ENCODE measurements at places on chromosomes 6 and 20. TPM values are rescaled to one million over a fixed set of nuclear protein-coding genes. Genes with fewer than 3 reads are reported as not detected.
A peak's percentile ranks its signal among the peaks of the same experiment; 100 is the strongest.

- H3K36me3 ChIP-seq, result no peaks in the 10 kb centered on the region
- no peak for DNase-seq
- no peak overlapping the region for H3K27ac ChIP-seq
- H3K27me3 ChIP-seq, result no peaks in the 10 kb centered on the region
These were observed 5.1 kb upstream of the EPB41L1 start for GRCh38 chr20:36149469-36149868.

- no peaks in the 10 kb centered on the region for H3K27me3 ChIP-seq
- H3K36me3 ChIP-seq, result no peaks in the 10 kb centered on the region
- H3K27ac ChIP-seq, result no peak overlapping the region
- no peaks in the 10 kb centered on the region for H3K4me1 ChIP-seq
- DNase-seq, result no peak
These were observed 33.3 kb downstream of the TNFRSF21 start for GRCh38 chr6:47276377-47276776.

Gene CFB
- 1.5 TPM for total RNA-seq

DNA sequence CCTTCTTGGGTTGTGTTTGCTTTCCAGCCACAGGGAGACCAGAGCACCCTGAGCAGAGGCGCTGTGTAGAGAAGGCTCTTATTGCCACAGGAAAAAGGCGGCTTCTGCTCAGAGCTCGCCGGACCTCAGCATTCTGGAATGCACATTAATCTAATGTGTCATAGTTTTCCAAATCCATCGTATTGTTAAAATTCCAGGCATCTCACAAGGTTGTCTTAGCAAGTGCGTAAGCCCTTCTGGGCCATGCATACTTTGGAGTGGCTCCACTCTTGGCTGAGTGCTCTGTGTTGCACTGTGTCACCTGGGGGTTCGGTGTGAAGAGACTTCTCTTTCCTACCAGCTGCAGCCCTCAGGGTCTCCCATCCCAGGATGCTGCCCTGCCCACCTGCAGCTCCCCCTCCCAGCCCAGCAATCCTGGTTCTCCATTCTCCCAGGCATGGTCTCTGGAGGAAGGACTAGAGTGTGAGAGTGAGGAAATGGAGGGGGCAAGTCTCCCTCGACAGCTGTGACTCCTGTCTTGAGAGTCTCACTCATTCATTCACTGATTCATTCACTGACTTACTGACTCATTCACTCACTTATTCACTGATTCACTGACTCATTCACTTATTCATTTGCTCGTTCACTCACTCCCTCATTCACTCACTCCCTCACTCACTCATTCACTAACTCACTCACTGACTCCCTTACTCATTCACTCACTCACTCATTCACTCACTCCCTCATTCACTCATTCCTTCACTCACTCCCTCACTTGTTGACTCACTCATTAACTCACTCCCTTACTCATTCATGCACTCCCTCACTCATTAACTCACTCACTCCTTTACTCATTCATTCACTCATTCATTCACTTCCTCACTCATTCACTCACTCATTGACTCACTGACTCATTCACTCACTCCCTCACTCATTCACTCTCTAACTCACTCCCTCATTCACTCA, 83.7 kb upstream of the MPC1 start:
- peak overlapping the region; percentile 37 for H3K27ac ChIP-seq
- peak; percentile 55 for DNase-seq
- H3K36me3 ChIP-seq, result peaks cover 31% of the 10 kb centered on the region
- peaks cover 6% of the 10 kb centered on the region for H3K4me1 ChIP-seq
- H3K4me3 ChIP-seq, result no peak overlapping the region

Gene SMAP1
- total RNA-seq, result 24.6 TPM

DNA sequence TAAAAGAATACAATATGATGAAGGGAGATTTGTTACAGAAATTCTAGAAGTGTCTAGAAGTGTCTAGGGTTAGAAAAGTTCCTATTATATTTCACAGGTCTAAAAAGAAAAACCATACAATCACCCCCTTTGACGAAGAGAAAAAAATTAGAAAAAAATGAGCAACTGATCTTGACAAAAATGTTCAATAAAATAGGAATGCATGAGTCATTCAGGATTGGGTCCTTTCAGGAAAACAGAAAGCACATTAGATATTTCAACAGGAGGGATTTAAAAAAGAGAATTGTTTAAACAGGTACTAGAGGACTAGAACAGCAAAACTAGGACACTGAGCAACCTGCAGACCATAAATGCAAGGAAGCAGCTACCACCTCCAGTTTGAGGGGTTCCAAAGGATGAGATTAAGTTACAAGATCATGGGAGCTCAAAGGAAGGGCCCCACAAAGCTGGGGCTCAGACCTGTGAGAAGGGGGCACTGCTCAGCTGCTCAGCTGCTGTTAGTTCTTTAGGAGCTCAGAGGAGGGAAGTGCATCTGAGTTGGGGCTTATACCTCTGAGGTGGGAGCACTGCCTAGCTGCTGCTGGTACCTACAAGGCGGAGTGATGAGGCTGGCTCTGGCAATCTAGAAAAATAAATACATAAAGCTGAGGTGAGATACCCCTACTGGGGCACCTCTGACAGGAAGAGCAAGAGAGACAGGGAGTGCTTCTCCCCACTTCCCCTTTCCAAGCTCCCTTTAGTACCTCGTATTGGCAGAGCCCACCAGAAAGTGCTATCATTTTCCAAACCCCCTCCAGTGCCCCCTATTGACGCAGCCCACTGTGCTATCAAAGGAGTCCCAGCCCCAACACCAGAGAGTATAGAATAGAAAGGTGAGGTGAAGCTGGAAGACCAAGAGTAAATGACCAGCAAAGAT, 27.1 kb upstream of the BEND6 start:
- no peaks in the 10 kb centered on the region for H3K4me1 ChIP-seq
- no peak overlapping the region for H3K4me3 ChIP-seq
- H3K27me3 ChIP-seq, result no peaks in the 10 kb centered on the region

Gene LRRC73
- 0.58 TPM for total RNA-seq

DNA sequence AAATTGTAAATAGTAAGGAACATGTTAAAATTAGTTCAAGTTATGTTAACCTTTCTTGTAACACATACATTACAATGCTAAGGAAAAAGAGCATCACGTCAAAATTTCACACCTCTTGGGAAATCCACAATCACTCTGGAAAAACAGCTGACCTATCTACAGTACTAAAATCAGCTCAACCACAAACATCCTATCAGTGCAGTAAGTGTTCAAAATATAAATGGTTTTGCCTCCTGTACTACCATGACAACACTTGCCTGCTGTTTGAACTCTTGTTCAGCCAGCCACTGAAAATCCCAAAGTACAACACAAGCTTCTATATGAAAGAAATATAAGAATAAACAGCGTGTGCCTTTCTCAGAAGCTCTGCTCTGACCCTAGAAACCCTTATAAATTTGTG, 83.5 kb upstream of the PLN start:
- H3K27ac ChIP-seq, result no peak overlapping the region
- H3K4me3 ChIP-seq, result no peak overlapping the region
- no peaks in the 10 kb centered on the region for H3K27me3 ChIP-seq
- H3K36me3 ChIP-seq, result no peaks in the 10 kb centered on the region
- DNase-seq, result no peak
- peaks cover 14% of the 10 kb centered on the region for H3K4me1 ChIP-seq

DNA sequence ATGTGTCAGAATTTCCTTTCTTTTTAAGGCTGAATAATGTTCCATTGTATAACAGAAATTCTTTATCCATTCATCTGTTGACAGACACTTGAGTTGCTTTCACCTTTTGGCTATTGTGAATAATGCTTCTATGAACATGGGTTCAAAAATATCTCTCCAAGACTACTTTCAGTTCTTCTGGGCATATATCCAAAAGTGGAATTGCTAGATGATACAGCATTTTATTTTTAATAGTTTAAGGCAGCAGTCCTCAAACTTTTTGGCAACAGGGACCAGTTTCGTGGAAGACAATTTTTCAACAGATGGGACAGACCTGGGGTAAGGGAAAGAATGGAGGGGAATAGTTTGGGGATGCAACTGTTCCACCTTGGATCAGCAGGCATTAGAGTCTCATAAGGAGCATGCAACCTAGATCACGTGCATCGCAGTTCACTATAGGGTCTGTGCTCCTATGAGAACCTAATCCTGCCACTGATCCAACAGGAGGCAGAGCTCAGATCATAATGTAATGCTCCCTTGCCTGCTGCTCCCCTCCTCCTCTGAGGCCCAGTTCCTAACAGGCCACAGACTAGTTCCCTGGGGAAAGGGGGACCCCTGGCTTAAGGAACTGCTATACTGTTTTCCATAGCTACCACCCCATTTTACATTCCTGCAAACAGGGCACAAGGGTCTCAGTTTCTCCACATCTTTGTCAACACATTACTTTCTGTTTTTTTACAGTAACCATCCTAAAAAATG, 239.9 kb upstream of the RNF217 start:
- no peak overlapping the region for H3K27ac ChIP-seq
- H3K4me3 ChIP-seq, result no peak overlapping the region
- DNase-seq, result no peak
- no peaks in the 10 kb centered on the region for H3K27me3 ChIP-seq

GRCh38 chr6:129490521-129491255, 219.3 kb downstream of the ARHGAP18 start:
- peak overlapping the region; percentile 41 for H3K4me3 ChIP-seq
- H3K36me3 ChIP-seq, result no peaks in the 10 kb centered on the region
- H3K27ac ChIP-seq, result peak overlapping the region; percentile 99
- no peaks in the 10 kb centered on the region for H3K27me3 ChIP-seq
- DNase-seq, result peak; percentile 95

Gene MANEA
- total RNA-seq, result 17.7 TPM

DNA sequence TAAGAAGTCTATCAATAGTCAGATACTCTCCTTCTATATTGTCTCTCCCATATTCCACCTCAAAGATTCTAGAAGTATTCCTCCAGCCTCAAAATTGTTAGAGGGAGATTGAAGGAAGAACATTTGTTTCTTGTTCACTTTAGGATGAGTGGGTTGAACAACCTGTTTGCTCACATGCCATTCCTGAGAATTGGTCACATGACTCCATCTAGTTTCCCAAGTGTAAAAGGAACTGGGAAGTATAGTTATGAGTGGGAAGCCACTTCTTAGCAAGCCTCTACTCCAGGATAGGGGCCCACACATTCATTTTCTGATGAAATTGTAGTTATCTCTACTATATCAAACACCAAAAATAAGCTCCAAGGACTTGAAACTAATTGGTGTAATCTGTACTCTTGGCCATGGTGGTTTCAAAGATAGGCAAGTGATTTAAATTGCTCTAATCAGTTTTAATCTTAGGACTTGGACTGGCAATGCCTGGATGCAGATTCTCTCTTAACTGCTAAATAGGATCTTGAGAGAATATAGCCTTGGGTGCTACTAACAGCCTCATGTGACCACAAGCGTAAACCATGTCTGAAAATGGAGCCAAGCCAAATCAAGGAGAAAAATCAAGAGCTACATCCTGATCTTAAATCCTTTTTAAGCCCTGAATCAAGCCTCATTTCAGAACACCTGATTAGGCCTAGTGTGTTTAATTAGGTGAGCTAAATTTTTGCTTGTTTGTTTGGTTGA, 758.7 kb upstream of the MAN1A1 start:
- H3K4me3 ChIP-seq, result no peak overlapping the region
- no peak for DNase-seq
- no peaks in the 10 kb centered on the region for H3K36me3 ChIP-seq
- no peaks in the 10 kb centered on the region for H3K4me1 ChIP-seq
- H3K27me3 ChIP-seq, result no peaks in the 10 kb centered on the region

- H3K27ac ChIP-seq, result no peak overlapping the region
- DNase-seq, result no peak
- H3K36me3 ChIP-seq, result no peaks in the 10 kb centered on the region
- no peaks in the 10 kb centered on the region for H3K4me1 ChIP-seq
These were observed 39.4 kb upstream of the MYB start for GRCh38 chr6:135141728-135142127.

DNA sequence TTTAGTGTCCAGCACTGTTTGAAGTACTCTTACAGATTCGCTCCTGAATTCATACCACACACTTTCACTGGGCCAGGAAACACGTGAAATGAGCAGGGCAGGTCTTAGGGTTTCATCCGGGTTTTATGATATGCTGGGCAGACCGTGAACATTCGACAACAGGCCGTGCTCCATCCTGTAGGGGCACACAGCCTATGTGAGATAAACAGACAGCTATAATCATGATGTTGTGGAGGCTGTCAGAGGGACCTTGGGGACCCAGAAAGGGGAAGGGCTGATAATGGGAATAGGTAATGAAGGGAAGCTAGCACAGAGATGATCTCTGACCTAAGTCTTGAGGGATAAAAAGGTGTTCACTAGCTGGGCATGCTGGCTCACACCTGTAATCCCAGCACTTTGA, 110.4 kb downstream of the RIN2 start:
- no peaks in the 10 kb centered on the region for H3K27me3 ChIP-seq
- H3K4me3 ChIP-seq, result no peak overlapping the region
- no peaks in the 10 kb centered on the region for H3K4me1 ChIP-seq
- H3K36me3 ChIP-seq, result no peaks in the 10 kb centered on the region
- no peak overlapping the region for H3K27ac ChIP-seq
- DNase-seq, result no peak

Gene SLA2
- total RNA-seq, result not detected

Gene HSP90AB1
- total RNA-seq, result 1,201 TPM

DNA sequence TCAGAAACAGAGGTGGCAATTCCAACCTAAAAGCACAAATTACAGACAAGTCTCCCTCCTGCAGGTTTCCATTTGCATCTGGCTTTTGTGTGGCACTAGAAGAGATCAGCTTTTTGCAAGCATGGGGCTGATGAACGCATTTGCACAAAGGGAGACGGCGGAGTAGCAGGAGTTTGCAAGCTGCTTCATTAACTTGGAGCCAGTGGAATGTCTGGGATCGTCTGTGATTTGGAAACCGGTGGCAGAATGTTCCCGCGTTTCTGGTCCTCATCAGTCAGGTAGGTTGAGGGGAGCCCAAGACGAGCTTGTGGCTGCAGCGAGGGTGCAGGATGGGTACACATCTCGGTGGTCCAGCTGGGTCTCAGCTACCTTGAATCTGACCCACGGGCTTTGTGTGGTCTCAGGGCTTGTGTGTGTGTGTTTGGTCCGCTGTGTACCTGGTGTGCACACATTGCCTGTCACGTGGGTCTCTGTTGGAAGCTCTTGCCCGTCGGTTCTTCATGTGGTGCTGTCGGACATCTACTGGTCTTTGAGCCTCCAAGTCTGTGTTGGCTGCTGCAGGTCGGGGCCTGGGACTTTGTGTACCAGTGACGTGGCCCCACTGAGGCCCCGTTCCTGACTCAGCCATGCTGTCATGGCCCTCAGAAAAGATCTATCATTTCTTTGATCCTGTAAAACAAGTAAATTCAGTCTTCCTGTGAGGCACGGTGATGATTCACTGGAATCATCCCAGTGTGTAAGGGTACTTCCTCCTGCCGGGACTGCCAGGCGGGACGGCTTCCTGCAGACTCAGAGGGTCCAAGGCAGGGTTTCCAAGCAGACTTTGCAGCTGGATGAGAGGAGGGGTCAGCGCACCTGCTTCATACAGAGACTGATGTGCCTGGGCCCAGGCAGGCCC, 12.4 kb upstream of the MYT1 start:
- no peak overlapping the region for H3K4me3 ChIP-seq
- H3K27me3 ChIP-seq, result no peaks in the 10 kb centered on the region
- H3K27ac ChIP-seq, result no peak overlapping the region
- no peaks in the 10 kb centered on the region for H3K4me1 ChIP-seq
- DNase-seq, result peak; percentile 16

Gene PRRT1
- total RNA-seq, result 1.3 TPM
